ENCODE measurements at places on chromosomes 7 and 10.

DNA sequence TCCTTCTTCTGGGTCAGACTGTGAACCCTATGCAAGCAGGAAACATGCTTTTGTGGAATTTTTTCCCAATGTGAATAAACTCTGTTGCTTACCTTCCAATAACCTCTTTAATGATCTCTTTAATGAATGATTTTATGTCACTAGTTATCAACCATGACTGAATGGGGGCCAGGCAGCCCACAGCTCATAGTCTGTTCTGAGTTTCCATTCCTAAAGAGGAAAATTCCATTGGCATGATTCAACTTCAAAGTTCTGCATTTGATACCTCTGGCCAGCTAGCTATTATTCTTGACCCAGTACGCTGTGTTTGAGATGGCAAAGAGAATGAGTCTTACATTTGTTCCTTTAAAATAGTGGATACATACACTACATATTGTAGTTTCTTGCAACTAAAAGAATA is 867.8 kb upstream of the CELF2 start:
- no peak for DNase-seq

GRCh38 chr7:18040196-18040595 is 12.6 kb upstream of the PRPS1L1 start:
- no peak for DNase-seq

GRCh38 chr10:133023216-133023843 is 64.4 kb upstream of the ADGRA1 start:
- no peak for DNase-seq

GRCh38 chr7:35037211-35037525 is at the start of gene DPY19L1:
Gene DPY19L1 (minus strand): TSS chr7:35037485. CDS start chr7:35037394, 91 bp downstream.
- DNase-seq: no peak

DNA sequence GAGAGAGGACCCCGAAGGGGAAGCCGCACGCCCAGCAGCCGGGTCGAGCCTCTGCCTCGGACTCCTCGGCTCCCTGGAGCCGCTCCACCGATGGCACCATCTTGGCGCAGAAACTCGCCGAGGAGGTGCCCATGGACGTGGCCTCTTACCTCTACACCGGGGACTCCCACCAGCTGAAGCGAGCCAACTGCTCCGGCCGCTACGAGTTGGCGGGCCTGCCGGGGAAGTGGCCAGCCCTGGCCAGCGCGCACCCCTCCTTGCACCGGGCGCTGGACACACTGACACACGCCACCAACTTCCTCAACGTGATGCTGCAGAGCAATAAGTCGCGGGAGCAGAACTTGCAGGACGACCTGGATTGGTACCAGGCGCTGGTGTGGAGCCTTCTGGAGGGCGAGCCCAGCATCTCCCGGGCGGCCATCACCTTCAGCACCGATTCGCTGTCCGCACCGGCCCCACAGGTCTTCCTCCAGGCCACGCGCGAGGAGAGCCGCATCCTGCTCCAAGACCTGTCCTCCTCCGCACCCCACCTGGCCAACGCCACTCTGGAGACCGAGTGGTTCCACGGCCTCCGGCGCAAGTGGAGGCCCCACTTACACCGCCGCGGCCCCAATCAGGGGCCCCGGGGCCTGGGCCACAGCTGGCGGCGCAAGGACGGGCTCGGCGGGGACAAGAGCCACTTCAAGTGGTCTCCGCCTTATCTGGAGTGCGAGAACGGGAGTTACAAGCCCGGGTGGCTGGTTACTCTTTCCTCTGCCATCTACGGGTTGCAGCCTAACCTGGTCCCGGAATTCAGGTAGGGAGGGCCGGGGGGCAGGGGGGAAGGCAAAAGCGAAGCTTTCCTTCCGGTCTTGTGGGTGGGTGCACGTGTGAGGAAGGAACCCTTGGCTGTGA is 973 bp downstream of the GPR158 start:
- DNase-seq: no peak
